ENCODE measurements at places on chromosomes 4 and X.

GRCh38 chr4:54333657-54334056, 104.6 kb downstream of the PDGFRA start:
- no peak for DNase-seq

- DNase-seq, result no peak
Measured at GRCh38 chr4:154416190-154416547, 75.4 kb downstream of the DCHS2 start.

GRCh38 chrX:12947545-12948235, 27.2 kb upstream of the TMSB4X start:
- no peak for DNase-seq

DNA sequence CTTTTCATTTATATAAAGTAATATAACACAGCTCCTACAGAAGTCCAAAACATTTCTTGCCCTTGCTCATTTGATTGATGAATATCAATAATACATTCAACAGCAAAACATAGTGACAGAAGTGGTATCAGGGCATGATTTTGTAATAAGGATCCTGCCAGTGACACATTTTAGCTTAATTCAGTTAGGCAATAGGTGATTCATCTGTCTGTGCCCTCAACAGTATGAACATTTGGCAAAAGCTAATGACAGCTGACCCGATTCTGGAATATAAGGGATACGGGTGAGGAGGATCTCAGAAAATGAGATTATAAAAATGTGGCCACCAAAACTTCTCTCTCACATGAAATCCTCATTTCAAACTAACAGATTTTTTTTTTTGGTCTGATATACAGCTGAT, 294.0 kb downstream of the CAMK2D start:
- DNase-seq, result no peak

- no peak for DNase-seq
Measured at GRCh38 chr4:79232540-79232939, 93.3 kb downstream of the NAA11 start.

- DNase-seq, result no peak
Measured at GRCh38 chr4:37568489-37568888, 117.7 kb downstream of the RELL1 start.

DNA sequence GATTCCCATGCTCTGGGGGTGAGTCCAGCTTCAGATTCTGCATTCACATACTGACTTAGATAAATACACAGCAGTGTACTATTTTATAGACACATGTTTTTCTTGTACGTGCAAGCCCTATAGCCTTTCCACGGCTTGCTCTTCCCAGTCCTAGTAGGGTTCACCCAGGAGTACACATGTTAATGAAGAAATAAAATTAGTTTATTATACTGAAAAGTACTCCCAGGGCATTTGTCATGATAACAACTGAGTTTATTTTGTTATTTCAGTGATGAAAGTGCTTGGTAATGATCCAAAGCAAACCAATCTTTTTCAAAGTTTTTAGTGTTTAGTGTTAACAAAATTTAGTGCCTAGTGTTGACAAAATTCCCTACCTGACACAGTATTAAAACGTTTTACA, 21.3 kb downstream of the MAPK10 start:
- DNase-seq, result no peak

- no peak for DNase-seq
Measured at GRCh38 chr4:48780865-48781214, 761 bp upstream of the FRYL start.

- DNase-seq, result no peak
Measured at GRCh38 chr4:24395937-24396336, 188.4 kb downstream of the DHX15 start.

GRCh38 chrX:41245641-41246040, 88.3 kb upstream of the DDX3X start:
- no peak for DNase-seq

DNA sequence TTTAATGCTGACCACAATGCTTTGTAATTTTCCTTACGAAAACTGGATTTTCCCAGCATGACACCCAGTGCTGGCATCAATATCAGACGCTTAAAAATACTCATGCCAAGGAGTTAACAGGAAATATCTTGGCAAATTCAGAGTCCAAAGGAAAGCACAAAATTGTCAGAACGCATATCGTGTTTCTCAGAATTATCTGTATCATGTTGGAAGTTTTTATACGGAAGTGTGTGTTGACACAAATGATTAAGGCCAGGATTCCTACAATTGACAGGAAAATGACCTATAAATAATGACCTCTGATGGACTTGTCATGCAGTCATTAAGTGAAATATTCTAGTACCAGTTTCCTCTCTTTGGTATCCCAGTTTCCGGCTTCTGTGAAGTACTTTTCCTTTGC, 132.1 kb upstream of the TLL1 start:
- DNase-seq, result no peak

- DNase-seq, result no peak
Measured at GRCh38 chr4:80239480-80240150, 26.8 kb upstream of the FGF5 start.

Measured in occipital lobe (tissue), 3 donors.